ENCODE measurements at places on chromosomes 12 and 14. TPM values are rescaled to one million over a fixed set of nuclear protein-coding genes. Genes with fewer than 3 reads are reported as not detected.

GRCh38 chr12:109065154-109065852 is 12.9 kb downstream of the USP30 start:
- no peaks in the 10 kb centered on the region for H3K36me3 ChIP-seq
- no peaks in the 10 kb centered on the region for H3K27me3 ChIP-seq
- H3K4me1 ChIP-seq = no peaks in the 10 kb centered on the region

The CPNE6 gene
- not detected for total RNA-seq

DNA sequence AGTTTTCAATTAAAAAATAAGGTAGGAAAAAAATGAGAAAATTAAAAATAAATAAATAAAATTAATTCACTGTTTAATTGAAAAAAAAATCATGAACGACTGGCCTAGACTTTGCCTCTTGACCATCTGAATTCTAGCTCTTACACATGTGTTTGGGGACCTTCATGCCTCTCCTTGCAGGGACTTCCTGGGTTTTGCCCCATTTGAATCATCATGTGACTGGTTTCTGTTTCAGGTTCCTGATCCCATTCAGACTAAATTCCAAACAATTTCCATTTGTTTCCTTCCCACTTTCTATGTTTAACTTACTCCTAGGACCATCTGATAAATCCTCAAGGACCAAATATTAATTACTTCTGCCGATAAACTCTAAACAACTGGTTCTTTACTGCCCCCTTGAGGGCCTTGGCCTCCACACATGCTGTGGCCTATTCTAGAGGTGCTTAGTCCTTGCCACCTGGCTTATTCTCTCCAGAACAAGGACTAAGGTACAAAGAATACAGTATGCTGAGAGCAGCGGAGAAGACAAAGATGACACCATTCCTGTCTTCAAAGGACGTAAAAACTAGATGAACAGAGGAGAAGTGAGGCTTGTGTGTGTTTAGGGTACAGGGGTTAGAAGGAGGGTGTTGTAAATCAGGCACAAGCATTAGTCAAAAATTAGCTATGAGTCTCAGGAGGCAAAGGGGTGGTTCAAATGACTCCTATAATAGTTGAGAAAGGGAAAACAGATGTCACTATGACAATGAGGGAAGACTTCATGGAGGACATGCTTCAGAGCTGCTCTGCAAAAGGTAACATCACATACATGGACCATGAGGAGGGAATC is 125.8 kb upstream of the AVPR1A start:
- no peaks in the 10 kb centered on the region for H3K36me3 ChIP-seq
- H3K4me1 ChIP-seq = no peaks in the 10 kb centered on the region
- H3K27me3 ChIP-seq = no peaks in the 10 kb centered on the region
- DNase-seq = no peak
- H3K27ac ChIP-seq = no peak overlapping the region
- H3K4me3 ChIP-seq = no peak overlapping the region

The KLRG1 gene
- total RNA-seq = 1.1 TPM

The GPR137C gene
- total RNA-seq = 0.45 TPM

The HSPA2 gene
- 5.1 TPM for total RNA-seq

- no peak overlapping the region for H3K27ac ChIP-seq
- H3K27me3 ChIP-seq = no peaks in the 10 kb centered on the region
- no peak for DNase-seq
- H3K4me3 ChIP-seq = no peak overlapping the region
Measured at GRCh38 chr14:98682726-98683125, 589.3 kb downstream of the BCL11B start.

GRCh38 chr12:129067491-129067890 is 214.2 kb downstream of the GLT1D1 start:
- no peaks in the 10 kb centered on the region for H3K27me3 ChIP-seq
- no peak overlapping the region for H3K27ac ChIP-seq
- H3K4me1 ChIP-seq = no peaks in the 10 kb centered on the region
- H3K36me3 ChIP-seq = no peaks in the 10 kb centered on the region
- no peak for DNase-seq

DNA sequence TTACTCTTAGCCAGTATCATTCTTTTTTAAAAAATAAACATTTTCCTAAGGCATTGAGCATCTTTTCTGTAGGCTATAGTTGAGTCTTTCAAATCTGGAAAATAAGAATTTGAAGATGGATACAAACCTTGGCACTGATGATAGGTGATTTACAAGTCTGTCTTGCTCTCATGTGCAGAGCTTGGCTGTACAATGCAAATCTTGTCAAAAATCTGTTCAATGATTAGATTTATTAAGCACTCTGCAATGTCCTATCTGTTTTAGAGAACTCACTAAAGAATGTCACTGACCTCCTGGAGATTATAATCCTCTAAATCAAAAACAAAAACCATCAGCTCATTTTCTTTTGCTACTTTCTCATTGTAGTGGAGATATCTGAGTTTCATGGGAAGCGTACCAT is 42.8 kb upstream of the AMIGO2 start:
- H3K27me3 ChIP-seq = no peaks in the 10 kb centered on the region
- DNase-seq = no peak
- H3K4me3 ChIP-seq = no peak overlapping the region
- no peak overlapping the region for H3K27ac ChIP-seq
- no peaks in the 10 kb centered on the region for H3K4me1 ChIP-seq

- H3K4me3 ChIP-seq = no peak overlapping the region
- H3K4me1 ChIP-seq = no peaks in the 10 kb centered on the region
- no peak overlapping the region for H3K27ac ChIP-seq
- no peaks in the 10 kb centered on the region for H3K27me3 ChIP-seq
- H3K36me3 ChIP-seq = no peaks in the 10 kb centered on the region
- DNase-seq = no peak
Measured at GRCh38 chr12:119843100-119843499, 34.0 kb downstream of the CIT start.

The KMT2D gene
- 79.1 TPM for total RNA-seq

GRCh38 chr14:61563162-61563511 is 132.2 kb upstream of the HIF1A start:
- peaks cover 14% of the 10 kb centered on the region for H3K4me1 ChIP-seq
- no peak for DNase-seq
- no peak overlapping the region for H3K27ac ChIP-seq
- H3K27me3 ChIP-seq = no peaks in the 10 kb centered on the region

The OR10AD1 gene
- not detected for total RNA-seq

The HOXC10 gene
- total RNA-seq = 0.15 TPM

The FOXN4 gene
- not detected for total RNA-seq

The ARPC3 gene
- total RNA-seq = 170 TPM

DNA sequence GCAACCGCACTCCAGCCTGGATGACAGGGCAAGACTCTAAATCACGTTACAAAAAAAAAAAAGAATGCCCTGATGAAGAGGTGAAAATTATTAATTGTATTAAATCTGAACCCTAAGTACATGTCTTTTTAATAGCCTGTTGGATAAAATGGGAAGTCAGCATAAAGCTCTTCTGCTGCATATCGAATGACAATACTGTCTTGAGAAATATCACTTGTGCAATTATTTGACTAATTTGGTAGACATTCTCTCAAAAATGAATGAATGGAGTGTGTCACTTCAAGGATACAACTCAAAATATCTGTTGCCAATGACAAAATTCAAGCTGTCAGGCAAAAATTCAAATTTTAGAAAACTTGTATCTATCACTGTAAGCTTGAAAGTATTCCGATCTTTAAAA is 38.9 kb downstream of the DNAI7 start:
- DNase-seq = no peak
- H3K4me1 ChIP-seq = no peaks in the 10 kb centered on the region
- no peaks in the 10 kb centered on the region for H3K36me3 ChIP-seq
- no peaks in the 10 kb centered on the region for H3K27me3 ChIP-seq
- no peak overlapping the region for H3K27ac ChIP-seq

- H3K27ac ChIP-seq = no peak overlapping the region
- H3K4me1 ChIP-seq = no peaks in the 10 kb centered on the region
- no peak overlapping the region for H3K4me3 ChIP-seq
- H3K36me3 ChIP-seq = no peaks in the 10 kb centered on the region
Measured at GRCh38 chr14:79011920-79012204, 841.7 kb downstream of the NRXN3 start.

DNA sequence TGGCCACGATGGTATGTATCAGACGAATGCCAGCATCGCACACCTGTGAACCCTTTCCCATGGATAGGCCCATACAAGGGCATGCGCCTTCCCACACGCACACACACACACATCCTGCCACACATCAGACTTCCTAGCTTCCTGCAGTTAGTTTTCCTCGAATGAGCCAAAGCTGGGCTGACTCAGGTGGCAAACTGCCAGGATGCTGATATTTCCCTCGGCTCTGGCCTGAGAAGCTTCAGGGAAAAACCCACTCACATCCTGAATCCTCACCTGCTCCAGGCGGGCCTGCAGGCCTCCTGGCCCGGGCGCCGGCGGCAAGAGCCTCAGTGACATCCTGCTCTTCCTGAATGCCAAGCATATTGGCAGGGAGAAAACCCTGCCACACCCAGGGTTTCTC is 22.4 kb downstream of the CALM1 start:
- H3K4me3 ChIP-seq = no peak overlapping the region
- H3K27me3 ChIP-seq = no peaks in the 10 kb centered on the region
- no peaks in the 10 kb centered on the region for H3K36me3 ChIP-seq
- no peak overlapping the region for H3K27ac ChIP-seq
- H3K4me1 ChIP-seq = no peaks in the 10 kb centered on the region
- DNase-seq = peak; percentile 88

DNA sequence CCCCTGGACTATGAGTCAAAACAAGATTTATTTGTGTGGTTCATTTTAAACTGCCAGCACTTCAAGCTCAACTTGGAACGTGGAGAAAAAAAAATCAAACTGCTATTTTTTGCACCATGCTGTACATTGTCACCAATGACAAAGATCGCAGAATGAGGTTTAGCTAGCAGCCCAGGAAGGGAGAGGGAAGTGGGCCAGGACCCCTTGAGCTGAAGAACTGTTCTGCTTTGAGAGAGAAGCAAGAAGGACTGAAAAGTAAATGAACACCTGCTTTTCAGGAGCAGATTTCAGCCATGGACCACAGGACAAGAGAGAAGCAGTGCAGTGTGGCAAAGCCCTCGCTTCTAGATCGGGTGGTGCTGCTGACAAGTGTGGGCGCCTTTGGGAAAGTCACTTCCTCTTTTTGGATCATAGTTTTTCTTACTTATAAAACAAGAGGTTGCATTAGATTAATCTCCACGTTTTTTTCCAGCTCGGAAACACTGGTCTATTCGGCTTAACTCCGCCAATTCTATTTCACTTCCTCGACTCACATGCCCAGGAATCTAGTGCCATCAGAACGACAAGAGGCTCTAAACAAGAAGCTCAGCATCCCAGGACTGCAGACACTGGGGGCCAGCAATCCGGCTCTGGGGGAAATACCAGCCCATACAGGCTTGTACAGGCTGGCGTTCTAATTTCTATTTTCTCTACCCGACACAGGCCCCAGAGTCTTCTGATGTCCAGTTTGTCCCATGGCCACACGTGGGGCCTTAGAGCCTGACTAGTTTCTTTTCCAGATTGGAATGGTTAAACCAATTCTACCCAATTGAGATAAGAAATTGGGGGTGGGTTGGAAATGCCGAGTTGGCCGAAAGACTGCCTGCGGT is 129.9 kb downstream of the CRACR2A start:
- H3K27me3 ChIP-seq = no peaks in the 10 kb centered on the region
- H3K4me3 ChIP-seq = no peak overlapping the region
- H3K36me3 ChIP-seq = no peaks in the 10 kb centered on the region
- H3K27ac ChIP-seq = no peak overlapping the region
- H3K4me1 ChIP-seq = peaks cover 4% of the 10 kb centered on the region

The GALC gene
- 21.6 TPM for total RNA-seq

DNA sequence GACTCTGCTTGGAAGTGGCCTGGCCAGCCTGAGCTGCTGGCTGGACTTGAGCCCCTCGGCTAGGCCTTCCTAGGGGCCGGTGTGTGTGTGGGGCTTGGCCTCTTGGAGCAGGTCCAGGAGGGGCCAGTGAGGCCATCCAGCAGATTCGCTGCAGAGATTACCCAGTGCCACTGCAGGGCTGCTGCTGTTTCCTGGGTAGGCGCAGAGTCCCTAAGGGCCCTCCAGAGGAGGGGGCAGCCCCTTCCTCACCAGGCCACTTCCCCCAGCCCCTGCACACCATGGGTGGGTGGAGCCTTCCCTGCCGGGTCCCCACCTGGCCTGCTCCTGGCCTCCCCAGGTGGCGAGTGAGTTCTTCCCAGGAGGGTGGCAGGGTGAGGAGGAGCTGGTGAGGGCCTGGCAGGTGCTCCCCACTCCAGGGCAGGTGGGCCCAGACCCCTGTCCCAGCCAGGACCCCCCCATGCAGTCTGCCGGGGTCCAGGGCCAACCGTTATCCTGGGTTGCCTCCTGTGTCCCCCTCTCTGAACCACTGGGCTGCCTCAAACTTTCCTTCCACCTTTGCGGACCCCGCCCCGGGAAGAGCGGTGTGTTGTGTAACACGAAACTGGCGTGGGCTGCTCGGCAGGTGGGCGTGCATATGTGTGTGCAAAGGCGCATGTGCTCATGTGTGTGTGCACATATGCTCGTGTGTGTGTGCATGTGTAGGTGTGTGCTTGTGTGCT is 25.1 kb downstream of the ASPG start:
- DNase-seq = no peak
- no peaks in the 10 kb centered on the region for H3K27me3 ChIP-seq
- no peaks in the 10 kb centered on the region for H3K4me1 ChIP-seq

GRCh38 chr12:26845057-26845666 is 12.2 kb upstream of the ITPR2 start:
- H3K36me3 ChIP-seq = no peaks in the 10 kb centered on the region
- no peak overlapping the region for H3K4me3 ChIP-seq
- no peaks in the 10 kb centered on the region for H3K27me3 ChIP-seq
- H3K27ac ChIP-seq = no peak overlapping the region
- DNase-seq = peak; percentile 43
- peaks cover 2% of the 10 kb centered on the region for H3K4me1 ChIP-seq

The ZDHHC22 gene
- not detected for total RNA-seq

GRCh38 chr14:100332797-100333196 is 9.7 kb downstream of the SLC25A47 start:
- H3K36me3 ChIP-seq = no peaks in the 10 kb centered on the region
- no peaks in the 10 kb centered on the region for H3K4me1 ChIP-seq
- no peaks in the 10 kb centered on the region for H3K27me3 ChIP-seq
- H3K27ac ChIP-seq = no peak overlapping the region
- no peak for DNase-seq

- H3K36me3 ChIP-seq = no peaks in the 10 kb centered on the region
- DNase-seq = no peak
- H3K27ac ChIP-seq = no peak overlapping the region
- no peaks in the 10 kb centered on the region for H3K27me3 ChIP-seq
- no peaks in the 10 kb centered on the region for H3K4me1 ChIP-seq
Measured at GRCh38 chr12:44846826-44847225, 29.3 kb downstream of the NELL2 start.

- H3K27me3 ChIP-seq = no peaks in the 10 kb centered on the region
- peaks cover 3% of the 10 kb centered on the region for H3K4me1 ChIP-seq
Measured at GRCh38 chr12:108604208-108604941, 6.5 kb upstream of the TMEM119 start.

The TMPRSS12 gene
- not detected for total RNA-seq

The PPTC7 gene
- 22.5 TPM for total RNA-seq

- no peaks in the 10 kb centered on the region for H3K27me3 ChIP-seq
- DNase-seq = no peak
- no peaks in the 10 kb centered on the region for H3K4me1 ChIP-seq
- no peak overlapping the region for H3K4me3 ChIP-seq
- H3K36me3 ChIP-seq = no peaks in the 10 kb centered on the region
Measured at GRCh38 chr14:100424504-100425428, 101.6 kb downstream of the SLC25A47 start.

The LRTM2 gene
- not detected for total RNA-seq
